ENCODE measurements at places on chromosomes 4 and X. TPM values are rescaled to one million over a fixed set of nuclear protein-coding genes. Genes with fewer than 3 reads are reported as not detected.

The DDX60 gene
- 16.4 TPM for total RNA-seq

The P2RY10 gene
- total RNA-seq: not detected

The GPRASP2 gene
- total RNA-seq: 16.0 TPM

The ELMOD2 gene
- total RNA-seq: 25.3 TPM

The FAT4 gene
- 8.1 TPM for total RNA-seq

Data from smooth muscle cell of bladder (primary cell).